NCI-H187 (cell line): ENCODE measurements at places on chromosomes 5 and 9.

GRCh38 chr5:41878643-41879478 is 8.6 kb upstream of the OXCT1 start:
- no peak for DNase-seq

DNA sequence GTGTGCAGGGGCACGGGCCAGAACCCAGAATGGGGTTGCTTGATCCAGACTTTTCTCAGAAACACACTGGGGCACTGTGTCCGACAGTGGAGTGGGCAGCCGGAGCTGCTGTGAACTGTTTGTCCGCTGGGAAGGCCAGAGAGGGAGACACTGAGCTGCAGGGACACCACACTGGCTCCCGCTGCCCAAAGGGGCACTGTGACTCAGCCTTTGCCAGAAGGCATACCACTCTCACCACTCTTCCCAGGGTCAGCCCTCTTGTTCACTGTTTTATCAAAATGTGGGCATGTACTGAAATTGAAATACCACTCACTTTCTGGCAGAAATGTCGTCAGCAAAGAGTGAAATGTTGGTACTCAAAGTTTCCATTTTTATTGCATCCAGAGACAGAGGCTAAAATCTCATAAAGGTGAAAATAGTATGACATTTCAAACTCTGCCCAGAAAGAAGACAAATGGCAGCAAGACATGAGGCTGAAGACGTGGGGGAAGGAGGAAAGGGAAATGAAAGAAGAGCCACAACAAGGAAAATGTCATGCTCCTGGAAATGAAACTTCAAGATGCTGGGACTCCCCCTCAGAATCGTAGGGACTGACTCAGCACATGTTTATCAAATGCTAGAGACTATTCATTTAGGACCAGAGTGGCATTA is 4.5 kb upstream of the IL7R start:
- DNase-seq, result no peak

- no peak for DNase-seq
These were observed 534.7 kb downstream of the CDH10 start for GRCh38 chr5:24110004-24110615.

- DNase-seq, result no peak
These were observed 25.2 kb downstream of the RALGPS1 start for GRCh38 chr9:126939821-126940221.

DNA sequence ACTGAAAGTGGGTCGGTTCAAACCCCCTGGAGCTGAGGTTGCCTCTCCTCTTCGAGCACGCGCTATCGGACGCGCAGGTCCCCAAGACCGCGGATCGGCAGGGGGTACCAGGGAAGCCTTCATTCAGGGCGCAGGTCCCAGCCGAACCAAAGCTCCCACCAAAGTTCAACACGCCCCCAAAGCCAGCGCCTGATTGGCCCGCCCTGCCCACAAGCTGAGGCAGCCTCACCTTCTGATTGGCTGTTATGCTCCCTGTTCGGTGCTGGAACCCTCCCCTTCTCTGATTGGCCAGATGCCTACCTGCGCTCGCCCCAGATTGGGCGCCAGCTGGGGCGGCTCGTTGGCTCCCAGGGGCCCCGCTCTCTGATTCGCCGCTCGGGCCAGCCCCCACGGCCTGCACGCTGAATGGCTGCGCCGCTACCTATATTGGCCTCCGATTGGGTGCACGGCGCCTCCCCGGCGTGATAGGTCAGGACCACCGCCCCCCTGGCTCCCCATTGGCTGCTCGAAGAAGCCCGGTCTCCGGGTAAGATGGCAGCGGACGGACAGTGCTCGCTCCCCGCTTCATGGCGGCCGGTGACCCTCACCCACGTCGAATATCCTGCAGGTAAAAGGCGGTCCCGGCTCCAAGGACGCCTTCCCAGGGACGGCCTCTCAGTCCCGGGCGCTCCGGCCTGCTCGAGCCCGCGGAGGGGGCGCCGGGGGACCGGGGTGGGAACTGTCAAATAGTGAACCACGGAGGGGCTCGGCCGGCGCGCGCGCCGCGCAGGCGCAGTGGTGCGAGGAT is at the start of gene DOLPP1:
DOLPP1 (plus strand) TSS at position 511 of the 787 bp plus-strand sequence; CDS start at position 532, 21 bp downstream.
- DNase-seq, result peak; percentile 92

DNA sequence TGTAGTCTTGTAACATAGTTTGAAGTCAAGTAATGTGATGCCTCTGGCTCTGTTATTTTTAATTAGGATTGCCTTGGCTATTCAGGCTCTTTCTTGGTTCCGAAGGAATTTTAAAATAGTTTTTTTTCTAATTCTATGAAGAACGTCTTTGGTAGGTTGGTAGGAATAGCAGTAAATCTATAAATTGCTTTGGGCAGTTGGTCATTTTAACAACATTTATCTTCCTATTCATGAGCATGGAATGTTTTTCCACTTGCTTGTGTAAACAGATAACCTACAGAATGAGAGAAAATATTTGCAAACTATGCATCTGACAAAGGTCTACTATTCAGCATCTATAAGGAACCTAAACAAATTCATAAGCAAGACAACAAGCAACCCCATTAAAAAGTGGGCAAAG is 173.2 kb upstream of the TRPC7 start:
- DNase-seq, result no peak
